Fibroblast of gingiva (primary cell): ENCODE measurements at places on chromosomes 7 and 10.

GRCh38 chr10:34615770-34616169 lies 199.3 kb downstream of the PARD3 start:
- DNase-seq: no peak

DNA sequence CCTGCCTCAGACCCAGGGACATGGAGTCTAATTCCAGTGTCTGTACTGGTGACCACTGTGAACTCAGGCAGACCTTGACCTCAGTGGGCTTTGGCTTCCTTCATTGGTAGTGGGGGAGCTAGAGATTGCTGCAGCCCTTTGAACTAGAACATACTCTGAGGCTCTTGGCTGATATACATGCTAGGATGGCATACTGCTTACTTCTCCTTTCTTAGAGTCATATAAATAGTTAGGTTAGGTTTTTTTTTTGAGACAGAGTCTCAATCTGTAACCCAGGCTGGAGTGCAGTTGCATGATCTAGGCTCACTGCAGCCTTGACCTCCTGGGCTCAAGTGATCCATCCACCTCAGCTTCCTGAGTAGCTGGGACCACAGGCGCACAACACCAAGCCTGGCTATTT lies 49.7 kb downstream of the TMEM178B start:
- DNase-seq: no peak

DNA sequence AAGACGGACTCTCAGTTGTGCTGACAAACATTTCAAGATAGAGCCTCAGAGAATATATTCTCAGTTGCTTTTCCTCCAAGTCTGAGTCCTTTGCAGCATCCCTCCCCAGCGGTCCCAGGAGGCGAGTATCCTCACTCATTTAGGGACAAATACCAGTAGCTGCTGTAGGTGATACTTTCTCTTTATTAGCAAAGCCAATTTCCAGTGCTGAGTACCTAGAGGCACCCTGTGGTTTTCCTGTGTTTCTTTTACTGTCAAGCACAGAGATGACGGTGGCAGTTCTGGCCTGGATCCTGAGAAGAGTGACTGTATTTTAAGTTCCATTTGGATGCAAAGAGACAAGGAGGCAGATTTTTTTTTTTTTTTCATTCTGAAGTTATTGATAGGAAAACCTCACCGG lies 1058.4 kb downstream of the SORCS3 start:
- DNase-seq: no peak

- DNase-seq: no peak
These were observed 2.0 kb downstream of the CALML3 start for GRCh38 chr10:5526691-5527331.

GRCh38 chr10:7460006-7460405 lies 49.2 kb upstream of the SFMBT2 start:
- no peak for DNase-seq

DNA sequence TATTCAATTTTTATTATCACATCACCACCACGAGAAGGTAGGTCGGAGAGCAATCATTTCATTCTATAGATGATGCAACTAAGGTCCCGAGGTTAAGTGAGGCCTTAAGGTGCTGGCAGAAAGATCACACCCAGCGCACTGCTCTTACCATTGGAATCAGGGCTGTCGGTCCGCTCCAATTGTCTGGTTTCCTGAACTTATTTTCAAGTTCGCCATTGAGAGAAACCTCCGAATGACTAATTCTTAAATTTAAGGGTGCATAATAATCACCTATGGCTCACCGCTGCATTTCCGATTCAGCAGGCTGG lies 625 bp upstream of the GSTO2 start:
- DNase-seq: no peak
